ENCODE measurements at places on chromosomes 6 and 20.
A peak's percentile ranks its signal among the peaks of the same experiment; 100 is the strongest.

DNA sequence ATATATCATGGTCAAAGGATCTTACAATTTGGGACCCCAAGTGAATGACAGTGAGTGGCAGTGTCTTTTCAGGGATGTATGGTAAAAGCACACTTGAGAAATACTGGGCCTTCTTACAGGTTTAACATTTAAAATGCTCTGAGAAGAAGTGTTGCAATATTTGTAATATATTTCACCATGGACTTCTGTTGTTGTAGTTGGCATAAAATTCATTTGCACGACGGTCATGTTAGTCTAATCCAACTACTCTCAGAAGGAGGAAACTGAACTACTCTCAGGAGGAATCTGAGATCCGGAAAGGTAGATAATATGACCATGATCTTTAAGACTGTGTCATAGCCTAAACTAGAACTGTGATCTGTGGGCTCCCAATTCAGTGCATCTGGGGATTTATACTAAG, 700.1 kb downstream of the HDGFL1 start:
- DNase-seq = no peak

- DNase-seq = no peak
These were observed 38.6 kb downstream of the NKX2-4 start for GRCh38 chr20:21358737-21359136.

DNA sequence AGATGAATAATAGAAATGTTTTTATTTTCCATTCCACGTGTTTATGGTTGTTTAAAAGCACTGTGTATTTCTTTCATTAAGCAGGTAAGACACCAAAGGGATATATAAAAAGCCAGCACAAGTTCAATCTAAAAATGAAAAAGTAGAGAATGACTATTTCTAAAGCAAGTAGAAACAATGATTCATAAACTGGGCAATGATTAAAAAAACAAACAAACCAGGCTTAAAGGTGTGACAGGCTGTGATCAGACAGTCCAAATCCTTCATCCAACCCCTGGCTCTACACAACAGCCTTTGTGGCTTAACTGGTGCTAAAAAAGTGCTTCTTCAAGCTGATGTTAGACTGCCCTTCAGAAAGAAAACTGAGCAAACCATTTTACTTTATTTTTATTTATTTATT, 45.7 kb upstream of the TSHZ2 start:
- no peak for DNase-seq

- DNase-seq = no peak
These were observed 56.0 kb downstream of the CLIC5 start for GRCh38 chr6:45959534-45960145.

DNA sequence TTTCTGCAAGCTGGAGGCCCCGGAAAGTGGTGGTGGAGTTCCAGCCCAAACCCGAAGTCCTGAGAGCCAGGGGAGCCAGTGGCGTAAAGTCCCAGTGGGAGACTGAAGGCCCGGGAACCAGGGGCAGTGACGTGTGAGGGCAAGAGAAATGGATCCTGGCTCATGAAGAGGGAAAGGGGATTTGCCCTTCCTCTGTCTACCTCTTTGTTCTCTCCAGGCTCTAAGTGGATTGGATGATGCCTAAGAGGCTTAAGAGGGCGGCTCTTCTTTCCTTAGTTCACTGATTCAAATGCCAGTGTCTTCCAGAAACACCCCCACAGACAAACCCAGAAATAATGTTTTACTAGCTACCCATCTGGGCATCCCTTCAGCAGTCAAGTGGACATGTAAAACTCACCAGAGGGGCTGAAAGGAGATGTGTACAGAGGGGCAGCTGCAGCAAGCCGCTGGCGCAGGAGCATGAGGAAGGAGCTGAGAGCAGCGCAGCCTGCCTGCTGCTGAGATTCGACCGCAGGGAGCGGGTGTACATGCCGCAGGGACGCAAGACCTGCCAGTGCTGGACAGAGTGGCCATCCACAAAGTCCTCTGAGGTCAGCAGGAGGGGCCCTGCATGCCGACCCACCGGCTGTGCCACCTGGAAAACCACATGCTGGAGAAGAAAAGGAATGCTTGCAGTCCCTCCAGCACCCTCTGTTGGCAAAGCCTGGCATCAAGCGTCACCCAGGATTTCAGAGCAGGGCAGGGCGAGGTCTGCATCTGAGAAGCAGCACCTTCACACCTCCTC, 29.5 kb downstream of the CDYL start:
- peak; percentile 39 for DNase-seq

DNA sequence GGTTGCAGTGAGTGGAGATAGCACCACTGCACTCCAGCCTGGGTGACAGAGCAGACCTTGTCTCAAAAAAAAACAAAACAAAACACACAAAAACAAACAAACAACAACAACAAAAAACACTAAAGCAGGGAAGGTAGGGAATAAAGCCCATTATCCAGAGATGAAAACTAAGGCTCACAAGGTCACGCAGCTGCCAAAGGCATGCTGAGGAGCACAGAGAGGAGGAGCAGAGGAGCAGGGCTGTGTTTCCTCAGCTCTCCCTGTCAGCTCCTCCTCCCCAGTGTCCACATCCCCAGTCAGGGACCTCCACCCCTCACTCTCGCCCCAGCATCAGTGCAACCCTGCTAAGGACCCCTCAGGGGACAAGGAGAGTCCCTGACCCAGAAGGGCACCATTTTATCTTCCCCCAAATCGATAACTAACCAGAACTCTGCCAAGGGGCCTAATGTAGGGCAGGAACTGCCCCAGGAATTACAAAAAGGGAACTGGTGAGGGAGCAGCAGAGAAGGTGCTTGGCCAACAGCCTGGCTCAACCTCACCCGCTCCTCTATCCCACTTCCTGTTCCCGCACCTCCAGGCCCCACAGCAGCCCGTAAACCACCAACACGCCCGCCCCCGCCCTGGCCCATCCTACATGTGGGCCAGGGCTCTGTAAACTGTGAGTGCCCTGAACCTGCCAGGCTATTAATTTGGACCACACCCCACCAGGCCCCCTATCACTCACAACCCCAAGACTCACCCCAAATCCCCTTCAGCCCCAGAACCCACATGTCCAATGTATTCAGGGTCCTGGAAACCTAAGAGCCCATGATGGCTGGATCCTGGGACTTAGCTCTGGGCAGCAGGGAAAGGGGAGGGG, 9.0 kb downstream of the TEAD3 start:
- no peak for DNase-seq

GRCh38 chr20:41004531-41005360, 23.9 kb upstream of the TOP1 start:
- DNase-seq = no peak

DNA sequence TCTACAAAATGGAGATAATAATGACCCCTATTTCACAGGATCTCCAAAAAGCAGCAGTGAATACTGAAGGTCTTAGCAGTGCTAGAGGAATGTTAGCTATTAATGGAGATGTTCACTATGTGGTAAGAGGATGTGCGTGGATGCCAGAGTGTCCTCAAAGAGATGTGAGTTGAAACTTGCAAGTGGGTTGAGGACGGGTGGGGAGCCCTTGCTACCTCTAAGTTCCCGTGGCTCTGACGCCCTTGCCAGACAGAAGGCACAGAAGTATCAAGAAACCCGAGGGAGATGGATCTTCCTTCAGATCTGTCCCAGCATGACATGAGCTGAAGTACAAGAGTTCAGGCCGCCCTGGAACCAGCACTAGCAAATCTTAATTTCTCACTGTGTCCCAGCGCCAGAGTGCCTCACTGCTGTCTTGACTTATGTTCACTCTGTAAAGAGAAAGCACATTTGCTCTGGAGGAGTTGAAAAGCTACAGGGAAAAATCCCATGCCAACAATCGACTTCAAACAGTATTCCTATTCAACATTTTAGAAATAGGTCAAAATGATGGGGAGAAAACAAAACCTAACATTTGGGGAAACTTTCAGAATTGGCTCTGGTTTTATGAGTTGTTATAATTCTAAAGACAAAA, 59.5 kb downstream of the FYN start:
- peak; percentile 17 for DNase-seq

DNA sequence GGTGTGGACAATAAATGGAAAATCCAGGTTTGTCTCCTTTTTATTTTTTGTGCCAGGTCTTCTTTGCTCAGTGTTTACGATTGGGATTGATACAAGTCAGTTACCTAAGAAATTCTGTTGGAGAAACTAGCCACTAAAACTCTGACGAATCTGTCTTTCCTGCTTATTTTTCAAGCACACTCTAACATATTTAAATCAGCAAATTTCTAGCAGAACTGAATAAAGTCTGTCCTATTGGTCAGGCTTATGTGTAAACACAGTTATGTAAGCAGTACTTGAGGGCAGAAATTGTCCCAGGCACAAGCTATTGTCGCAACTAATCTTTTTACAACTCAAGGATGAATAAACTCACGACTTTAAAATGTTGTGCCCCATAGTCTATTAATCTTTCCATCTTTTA, 12.1 kb upstream of the EXOC2 start:
- DNase-seq = no peak

GRCh38 chr6:7675353-7675945, 50.5 kb upstream of the BMP6 start:
- no peak for DNase-seq

- DNase-seq = no peak
These were observed 99.9 kb downstream of the ALDH8A1 start for GRCh38 chr6:134849920-134850447.

GRCh38 chr6:85679445-85680123, 36.9 kb upstream of the SYNCRIP start:
- no peak for DNase-seq

GRCh38 chr6:113564371-113565171, 292.6 kb upstream of the MARCKS start:
- no peak for DNase-seq

GRCh38 chr6:118354641-118355040, 193.5 kb upstream of the PLN start:
- DNase-seq = no peak

GRCh38 chr6:169654598-169655391, 47.0 kb downstream of the WDR27 start:
- peak; percentile 77 for DNase-seq

DNA sequence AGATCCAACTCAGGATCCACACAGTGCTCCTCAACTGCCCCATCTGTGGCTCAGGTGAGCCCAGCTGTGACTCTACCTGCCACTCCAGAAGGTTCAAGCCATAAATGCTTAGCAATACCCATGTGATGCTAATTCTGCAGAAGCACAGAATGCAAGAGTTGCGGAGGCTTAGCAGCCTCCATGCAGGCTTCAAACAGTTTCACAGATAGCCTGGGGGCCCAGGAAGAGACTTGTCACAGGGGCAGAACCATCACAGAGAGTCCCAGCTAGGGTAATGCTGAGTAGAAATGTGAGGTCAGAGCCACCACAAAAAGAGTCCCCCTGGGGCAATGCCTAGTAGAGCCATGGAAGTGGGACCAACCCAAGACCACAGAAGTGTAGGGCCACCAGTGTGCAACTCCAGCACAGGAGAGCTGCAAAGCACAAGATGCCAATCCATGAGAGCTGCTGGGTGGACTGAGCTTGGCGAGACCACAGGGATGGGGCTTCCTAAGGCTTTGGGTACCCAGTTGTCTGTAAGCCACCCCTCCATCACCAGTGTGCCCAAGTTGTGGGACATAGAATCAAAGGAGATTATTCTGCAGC, 283.9 kb downstream of the UBE3D start:
- no peak for DNase-seq

DNA sequence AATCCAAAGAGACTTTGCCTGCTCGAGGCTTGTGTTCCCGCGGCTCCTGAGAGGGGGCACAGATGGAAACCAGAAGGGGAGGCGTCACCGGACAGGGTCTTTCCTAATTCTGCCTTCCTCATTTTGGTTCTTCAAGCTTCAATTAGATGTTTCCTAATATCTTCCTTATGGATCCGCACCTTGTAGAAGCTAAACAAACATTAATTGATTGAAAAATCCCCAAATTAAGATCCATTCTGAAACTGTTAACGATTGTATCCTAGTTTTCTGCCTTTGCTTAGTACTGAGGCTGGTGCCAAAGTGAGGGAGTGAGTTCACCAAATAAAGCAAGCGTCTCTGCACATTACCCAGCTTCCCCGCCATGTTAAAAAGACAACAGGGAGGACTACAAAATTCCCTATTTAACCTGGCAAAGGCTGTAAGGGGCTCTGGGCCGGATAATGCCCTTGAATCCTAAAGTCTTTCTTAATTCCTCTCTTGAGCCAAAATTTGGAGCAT, 123.2 kb downstream of the GPX5 start:
- DNase-seq = no peak

DNA sequence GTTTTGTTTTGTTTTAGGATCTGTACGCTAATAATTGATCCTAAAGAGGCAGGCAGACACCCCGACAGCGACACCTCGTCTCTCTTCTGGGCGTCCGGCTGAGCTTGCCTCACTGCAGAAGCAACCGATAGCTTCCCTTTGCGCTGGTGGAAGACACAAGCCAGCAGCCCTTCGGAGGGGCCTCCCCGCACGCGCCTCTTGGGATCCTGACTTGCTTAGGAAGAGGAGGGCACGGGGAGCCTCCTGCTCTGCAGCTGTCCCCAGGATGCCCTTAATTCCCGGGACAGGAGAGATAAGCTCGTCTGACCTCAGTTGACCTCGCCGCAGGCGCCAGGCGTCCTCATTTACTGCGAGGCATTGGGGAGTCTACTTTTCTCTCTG, 94.0 kb downstream of the CD83 start:
- peak; percentile 50 for DNase-seq

- DNase-seq = peak; percentile 80
These were observed 7.9 kb upstream of the OSER1 start for GRCh38 chr20:44218446-44218845.

- DNase-seq = peak; percentile 32
These were observed 178.7 kb downstream of the TAF4 start for GRCh38 chr20:61886721-61887595.

DNA sequence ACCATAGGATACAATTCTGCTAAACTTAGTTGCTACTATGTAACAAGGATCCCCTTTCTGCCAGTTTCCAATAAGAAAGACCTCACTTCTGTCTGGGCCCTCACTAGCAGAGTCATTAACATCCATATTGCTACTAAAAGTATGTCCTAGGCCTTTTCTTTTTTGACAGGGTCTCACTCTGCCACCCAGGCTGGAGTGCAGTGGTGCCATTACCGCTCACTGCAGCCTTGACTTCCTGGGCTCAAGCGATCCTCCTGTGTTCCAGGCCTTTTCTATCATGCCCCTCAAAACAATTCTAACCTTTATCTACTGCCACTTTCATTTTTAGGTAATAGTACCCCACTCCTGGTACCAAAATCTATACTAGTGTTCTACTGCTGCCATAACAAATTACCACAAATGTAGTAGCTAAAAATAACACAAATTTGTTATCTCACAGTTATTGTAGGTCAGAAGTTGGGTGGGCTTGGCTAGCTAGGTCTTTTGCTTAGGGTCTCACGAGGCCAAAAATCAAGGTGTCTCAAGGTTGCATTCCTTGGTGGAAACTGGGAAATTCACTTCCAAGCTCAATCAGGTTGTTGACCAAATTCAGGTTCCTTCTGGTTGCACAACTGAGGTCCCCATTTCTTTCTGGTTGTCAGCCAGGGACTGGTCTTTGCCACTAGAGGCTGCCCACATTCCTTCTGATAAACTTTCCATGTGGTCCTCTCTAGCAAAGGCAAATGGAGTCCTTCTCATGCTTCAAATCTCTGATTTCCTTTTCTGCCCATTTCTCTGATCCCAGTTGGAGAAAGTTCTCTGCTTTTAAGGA, 3.0 kb downstream of the CSNK2A1 start:
- no peak for DNase-seq
